Peyer's patch (tissue), 4 donors: ENCODE measurements at places on chromosomes 7 and 10. TPM values are rescaled to one million over a fixed set of nuclear protein-coding genes. Genes with fewer than 3 reads are reported as not detected.

The TCTN3 gene
- 21.9 TPM for total RNA-seq

The FOXI2 gene
- total RNA-seq: 0.83 TPM

The DBNL gene
- total RNA-seq: 121 TPM

The FAM24B gene
- total RNA-seq: 5.8 TPM

The CYP2C8 gene
- total RNA-seq: 0.95 TPM

The NANOS1 gene
- total RNA-seq: 0.13 TPM

The SH2D4B gene
- total RNA-seq: not detected

The IRF5 gene
- total RNA-seq: 21.9 TPM

The PANK1 gene
- 22.3 TPM for total RNA-seq

The CRHR2 gene
- total RNA-seq: not detected

The NPC1L1 gene
- not detected for total RNA-seq

The PAPOLB gene
- not detected for total RNA-seq

The CUBN gene
- total RNA-seq: 2.5 TPM

The ZNF212 gene
- 19.8 TPM for total RNA-seq

The SPDYE8 gene
- not detected for total RNA-seq

The IKZF1 gene
- total RNA-seq: 25.3 TPM

The RBM48 gene
- total RNA-seq: 11.8 TPM

The ARMC3 gene
- not detected for total RNA-seq

The PRSS2 gene
- 29.7 TPM for total RNA-seq

The TMEM176A gene
- 250 TPM for total RNA-seq

The NFE2L3 gene
- 6.5 TPM for total RNA-seq

The ELOVL3 gene
- total RNA-seq: not detected

The STAG3 gene
- not detected for total RNA-seq

The ASAH2B gene
- 4.9 TPM for total RNA-seq

The TRPV5 gene
- total RNA-seq: not detected

The SNX8 gene
- 38.8 TPM for total RNA-seq

The VIM gene
- total RNA-seq: 340 TPM

The CRTAC1 gene
- total RNA-seq: not detected

The TUBB8 gene
- not detected for total RNA-seq

The ALKBH4 gene
- 10.7 TPM for total RNA-seq

The MSMB gene
- total RNA-seq: not detected

The AGAP5 gene
- total RNA-seq: 23.3 TPM

The ABCA13 gene
- 0.83 TPM for total RNA-seq

The CHRM2 gene
- total RNA-seq: not detected

The KLLN gene
- total RNA-seq: 0.83 TPM

The PMS2 gene
- 14.7 TPM for total RNA-seq

The PRSS37 gene
- not detected for total RNA-seq
